ENCODE measurements at places on chromosomes 12 and 14.

DNA sequence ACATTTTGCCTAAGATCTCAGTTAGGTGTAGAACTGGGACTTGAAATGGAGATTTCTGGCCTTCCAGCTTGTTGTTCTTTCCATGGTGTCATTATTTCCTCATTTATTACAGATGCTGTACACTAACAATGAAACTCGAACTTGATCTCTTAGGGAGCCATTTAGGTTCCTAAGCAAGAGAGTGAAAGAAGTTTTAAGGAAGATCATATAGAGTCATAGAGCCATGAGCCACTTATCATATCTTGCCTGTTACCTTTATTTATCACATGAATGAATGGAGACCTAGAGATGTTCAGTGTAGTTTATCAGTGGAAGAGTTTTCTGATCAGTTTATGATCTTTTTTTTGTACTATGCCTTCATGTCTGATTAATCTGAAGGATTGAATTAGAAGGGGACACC is 9.9 kb downstream of the HELB start:
- DNase-seq: no peak

GRCh38 chr12:51813931-51814310 is 34.6 kb downstream of the FIGNL2 start:
- DNase-seq: no peak

DNA sequence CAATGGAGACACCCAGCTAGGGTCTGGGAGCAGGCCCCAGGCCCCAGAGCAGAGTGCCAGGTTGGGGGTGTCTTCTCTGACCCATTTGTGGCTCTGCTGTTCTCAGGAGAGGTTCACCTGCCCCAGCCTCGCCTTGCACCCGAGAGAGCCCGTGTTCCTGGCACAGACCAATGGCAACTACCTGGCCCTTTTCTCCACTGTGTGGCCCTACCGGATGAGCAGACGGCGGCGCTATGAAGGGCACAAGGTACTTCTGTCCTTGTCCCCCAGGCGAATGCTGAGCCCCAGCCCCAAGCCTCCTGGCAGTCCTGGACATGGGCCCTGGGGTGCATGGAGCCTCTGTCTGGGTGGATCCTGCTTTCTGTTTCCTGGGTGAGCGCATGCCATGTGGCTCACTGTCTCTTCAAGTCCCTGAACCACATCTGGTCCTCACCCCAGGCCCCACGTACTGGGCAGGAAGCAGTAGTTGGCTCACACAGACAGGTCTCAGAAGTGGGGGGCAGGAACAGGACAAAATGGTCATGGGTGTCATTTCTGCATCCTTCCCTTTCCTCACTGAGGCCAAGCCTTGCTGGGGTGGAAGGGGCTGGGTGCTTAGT is 58.2 kb downstream of the BEGAIN start:
- DNase-seq: no peak

- no peak for DNase-seq
These were observed 386.8 kb downstream of the TMEM121 start for GRCh38 chr14:105913221-105913620.

GRCh38 chr12:19894050-19894449 is 454.8 kb downstream of the AEBP2 start:
- no peak for DNase-seq

- DNase-seq: no peak
These were observed 39.4 kb downstream of the FAM222A start for GRCh38 chr12:109753054-109753401.

DNA sequence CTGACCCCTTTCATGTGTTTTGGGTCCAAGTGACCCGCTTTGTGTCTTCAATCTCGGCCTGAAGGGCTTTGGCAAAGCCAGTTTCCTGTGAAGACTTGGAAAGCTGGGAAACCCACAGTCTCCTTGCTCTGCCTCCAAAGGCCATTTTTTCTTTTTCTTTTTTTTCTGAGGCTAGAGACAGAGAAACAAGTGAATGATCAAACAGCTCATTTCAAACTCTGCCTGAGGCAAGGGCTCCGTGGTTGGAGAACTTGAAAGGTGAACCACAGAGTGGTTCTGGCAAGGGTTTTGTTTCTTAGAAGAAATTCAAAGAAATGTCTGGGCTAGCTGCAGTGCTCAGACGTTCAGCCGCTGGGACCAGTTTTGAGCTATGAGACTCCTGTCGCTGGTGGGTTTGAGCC is 62.7 kb downstream of the ERH start:
- DNase-seq: no peak

DNA sequence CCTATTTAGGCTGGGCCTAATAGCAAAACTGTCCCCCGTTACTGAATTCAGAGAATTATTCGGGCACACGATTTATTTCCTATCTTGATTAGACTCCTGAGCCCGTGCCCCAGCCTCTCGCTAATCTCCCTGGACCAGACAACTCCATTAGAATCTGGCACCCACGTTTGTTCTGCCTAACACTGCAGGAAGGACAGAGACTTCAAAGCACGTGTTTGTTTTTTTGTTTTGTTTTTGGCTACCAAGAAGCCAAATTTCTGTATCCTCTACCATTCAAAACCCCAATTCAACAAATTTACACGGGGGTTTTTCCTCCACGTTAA is 4.8 kb downstream of the USP44 start:
- no peak for DNase-seq

- DNase-seq: peak; percentile 45
These were observed 457.9 kb upstream of the FOXG1 start for GRCh38 chr14:28308734-28309133.

DNA sequence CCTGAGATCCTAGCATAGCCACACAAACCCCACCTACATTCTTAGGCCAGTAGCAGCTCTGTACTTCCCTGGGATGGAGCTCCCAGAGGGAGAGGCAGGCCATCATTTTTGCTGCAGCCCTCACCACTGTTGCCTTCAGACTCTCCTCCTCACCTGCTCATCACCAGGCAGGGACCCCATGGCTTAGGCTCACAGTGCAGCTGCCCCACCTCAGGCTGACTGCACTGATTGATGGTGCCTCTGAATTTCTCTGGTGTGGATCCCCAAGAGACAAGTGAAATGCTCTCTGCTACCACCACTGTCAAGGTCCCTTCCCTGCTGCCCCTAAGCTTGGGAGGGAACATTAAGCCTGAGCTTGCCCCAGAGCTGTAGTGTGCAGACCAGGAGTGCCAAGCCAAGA is 76.2 kb downstream of the TMTC3 start:
- DNase-seq: no peak
